T-helper 17 cell (primary cell): ENCODE measurements at places on chromosomes 3 and 15.

GRCh38 chr3:64379221-64379620 lies 154.0 kb upstream of the PRICKLE2 start:
- no peak for DNase-seq

- peak; percentile 19 for DNase-seq
These were observed 24.8 kb downstream of the TMOD2 start for GRCh38 chr15:51775967-51776816.

DNA sequence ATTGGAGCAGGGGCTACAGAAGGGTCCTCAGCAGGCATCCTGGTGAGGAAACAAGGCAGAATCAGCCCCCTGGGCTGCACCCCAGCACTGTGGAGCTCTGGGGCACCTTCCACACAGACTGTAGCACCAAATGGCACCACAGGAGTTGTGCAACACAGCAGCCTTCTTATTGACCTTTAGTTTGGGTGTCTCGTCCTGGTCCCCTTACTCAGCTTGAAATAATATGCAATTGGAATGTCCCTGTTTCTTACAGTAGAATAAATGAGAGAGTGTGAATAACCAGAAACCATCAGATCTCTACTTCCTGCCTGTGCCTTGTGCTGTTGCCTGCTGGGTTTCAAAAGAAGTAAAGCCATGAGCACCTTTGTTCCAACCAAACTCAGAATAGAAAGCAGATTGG lies 44.5 kb downstream of the RPLP1 start:
- DNase-seq = no peak

GRCh38 chr3:125214738-125215137 lies 2.2 kb upstream of the SLC12A8 start:
- DNase-seq = no peak

- DNase-seq = no peak
These were observed 1006.7 kb downstream of the ROBO1 start for GRCh38 chr3:78761126-78761525.

- no peak for DNase-seq
These were observed 158.7 kb upstream of the SLCO3A1 start for GRCh38 chr15:91694831-91695210.

GRCh38 chr3:123859177-123859576 lies 25.0 kb downstream of the MYLK start:
- no peak for DNase-seq

GRCh38 chr3:195188426-195188927 lies 82.5 kb downstream of the XXYLT1 start:
- DNase-seq = no peak

DNA sequence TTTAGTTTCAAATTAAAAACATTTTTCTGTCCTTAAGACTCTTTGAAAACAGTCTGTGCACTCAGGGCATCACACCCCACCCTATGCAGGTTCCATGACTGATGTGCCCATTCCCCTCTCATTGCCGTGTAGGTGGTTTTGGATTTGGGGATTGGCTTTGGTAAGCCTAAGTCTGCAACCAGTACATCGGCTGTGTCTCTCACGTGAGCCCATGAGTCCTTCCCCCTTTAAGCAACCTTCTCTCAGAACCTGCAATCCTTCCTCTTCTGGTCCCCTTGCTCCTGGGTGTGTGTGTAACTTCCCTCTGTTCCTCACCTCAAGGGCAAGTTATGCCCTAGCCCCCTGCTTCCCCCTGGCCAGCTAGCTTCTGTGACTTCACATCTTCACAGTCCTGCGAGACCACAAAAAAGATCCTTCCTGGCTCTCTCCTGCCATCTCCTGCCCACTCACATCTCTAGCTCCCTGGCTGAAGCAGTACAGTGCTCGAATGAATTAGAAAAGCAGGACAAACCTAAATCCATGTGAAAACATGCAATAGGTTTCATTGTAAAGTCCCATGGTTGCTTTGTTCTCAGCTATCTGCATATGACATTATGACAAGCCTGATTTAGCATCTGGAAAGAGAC lies 126.7 kb downstream of the UACA start:
- no peak for DNase-seq

- no peak for DNase-seq
These were observed 19.8 kb downstream of the IQCF6 start for GRCh38 chr3:51759203-51759602.

GRCh38 chr3:120177707-120178306 lies 83.6 kb upstream of the GSK3B start:
- no peak for DNase-seq

DNA sequence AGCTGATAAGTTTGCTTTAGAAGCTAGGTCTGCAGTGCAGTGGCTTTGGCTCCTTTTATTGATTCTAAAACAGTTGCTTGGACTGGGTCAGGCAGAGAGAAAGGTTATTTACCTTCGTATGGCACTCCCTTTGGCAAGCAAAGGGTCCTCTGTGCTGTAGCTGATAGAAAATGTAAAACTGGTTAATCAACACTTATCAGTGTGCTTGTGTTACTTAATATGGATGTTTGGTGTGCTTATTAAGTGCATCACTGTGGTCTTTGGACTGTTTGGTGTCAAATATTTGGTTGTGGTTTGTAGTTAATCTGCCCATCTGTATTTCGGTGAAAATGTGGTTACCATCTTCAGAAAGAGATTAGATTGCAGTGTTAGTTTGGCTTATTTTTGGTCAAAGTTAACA lies 16.0 kb downstream of the UBE2E2 start:
- DNase-seq = no peak

GRCh38 chr3:181052256-181052655 lies 62.7 kb upstream of the DNAJC19 start:
- DNase-seq = no peak

DNA sequence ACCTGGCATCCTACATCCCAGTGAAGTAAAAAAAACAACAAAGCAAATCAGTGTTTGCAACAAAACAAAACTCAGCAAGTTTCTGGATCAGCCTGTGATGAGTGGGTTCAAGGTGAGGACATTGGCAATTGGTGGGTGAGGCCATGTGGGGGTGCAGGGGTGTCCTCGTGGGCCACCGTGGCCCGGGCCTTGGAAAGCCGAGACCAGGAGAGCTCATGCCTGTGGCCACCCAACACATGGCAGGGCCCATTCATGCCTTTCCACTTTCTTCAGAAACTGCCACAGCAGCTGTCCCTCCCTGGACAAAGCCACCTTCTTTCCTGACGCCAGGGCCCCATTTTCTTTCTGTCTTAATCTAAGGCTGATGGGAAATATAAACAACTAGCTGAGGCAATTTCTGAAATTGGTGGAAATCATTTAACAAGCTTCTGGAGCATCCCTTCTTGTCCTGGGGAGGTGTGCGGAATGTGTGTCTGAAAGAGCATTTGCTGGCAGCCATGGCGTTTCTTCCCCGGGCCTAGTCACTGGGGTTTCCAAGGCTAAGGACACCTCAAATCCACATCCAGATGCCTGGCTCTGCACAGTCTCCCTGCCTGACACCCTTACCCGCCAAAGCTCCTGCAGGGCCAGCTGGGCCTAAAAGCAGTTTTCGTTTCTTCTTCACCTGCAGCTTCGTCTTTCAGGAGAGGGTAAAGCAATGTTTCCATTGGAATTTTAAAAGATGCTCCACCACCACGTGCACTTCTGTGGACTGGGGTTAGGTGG lies 34.1 kb upstream of the SFMBT1 start:
- no peak for DNase-seq

DNA sequence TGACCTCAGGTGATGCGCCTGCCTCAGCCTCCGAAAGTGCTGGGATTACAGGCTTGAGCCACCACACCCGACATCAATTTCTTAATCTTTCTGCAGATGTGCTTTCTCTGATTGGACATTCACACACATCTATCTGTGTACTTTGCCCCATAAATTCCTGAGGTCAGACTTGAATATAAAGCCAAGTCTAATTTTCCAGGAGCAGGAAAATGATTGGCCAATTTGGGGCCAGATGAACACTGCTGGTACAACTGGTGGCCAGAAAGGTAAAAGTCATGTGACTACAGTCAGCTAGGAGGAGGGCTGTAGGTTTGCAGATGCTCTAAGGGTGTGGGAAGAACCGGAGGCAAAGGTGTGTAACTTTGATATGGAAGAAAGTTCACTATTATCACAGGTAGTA lies 3.2 kb upstream of the RAD51 start:
- DNase-seq = no peak

- no peak for DNase-seq
These were observed 76.9 kb upstream of the DNAJC19 start for GRCh38 chr3:181066143-181067087.

DNA sequence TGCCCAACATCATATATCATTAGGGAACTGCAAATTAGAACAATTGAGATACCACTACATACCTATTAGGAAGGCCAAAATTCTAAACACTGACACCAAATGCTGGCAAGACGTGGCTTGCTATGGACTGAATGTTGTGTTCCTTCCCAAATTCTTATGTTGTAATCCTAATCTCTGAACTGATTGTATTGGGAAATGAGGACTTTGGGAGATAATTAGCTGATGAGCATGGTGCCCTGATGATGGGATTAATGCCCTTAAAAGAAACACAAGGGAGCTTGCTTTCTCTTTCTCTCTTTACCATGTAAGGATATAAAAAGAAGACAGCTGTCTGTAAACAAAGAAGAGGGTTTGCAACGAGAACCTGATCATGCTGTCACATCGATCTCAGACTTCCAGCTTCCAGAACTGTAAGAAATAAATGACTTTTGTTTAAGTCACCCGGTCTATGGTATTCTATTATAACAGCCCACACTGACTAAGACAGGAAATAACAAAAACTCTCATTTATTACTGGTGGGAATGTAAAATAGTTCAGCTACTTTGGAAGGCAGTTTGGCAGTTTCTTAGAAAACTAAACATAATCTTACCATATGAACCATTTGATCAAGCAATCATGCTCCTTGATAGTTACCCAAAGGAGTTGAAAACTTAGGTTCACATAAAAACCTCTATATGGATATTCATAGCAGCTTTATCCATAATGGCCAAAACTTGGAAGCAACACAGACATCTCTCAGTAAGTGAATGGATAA lies 458.3 kb upstream of the CBLB start:
- DNase-seq = no peak

GRCh38 chr3:43259626-43260025 lies 26.7 kb upstream of the SNRK start:
- DNase-seq = no peak

- DNase-seq = no peak
These were observed 110.5 kb upstream of the GAP43 start for GRCh38 chr3:115512565-115513415.

GRCh38 chr3:52777127-52777958 lies at the start of gene ITIH1:
Gene ITIH1, plus strand, starts transcription at chr3:52777599. Its CDS starts 17 bp downstream, at chr3:52777616.
- no peak for DNase-seq

GRCh38 chr3:81435050-81435449 lies 326.4 kb downstream of the GBE1 start:
- no peak for DNase-seq

DNA sequence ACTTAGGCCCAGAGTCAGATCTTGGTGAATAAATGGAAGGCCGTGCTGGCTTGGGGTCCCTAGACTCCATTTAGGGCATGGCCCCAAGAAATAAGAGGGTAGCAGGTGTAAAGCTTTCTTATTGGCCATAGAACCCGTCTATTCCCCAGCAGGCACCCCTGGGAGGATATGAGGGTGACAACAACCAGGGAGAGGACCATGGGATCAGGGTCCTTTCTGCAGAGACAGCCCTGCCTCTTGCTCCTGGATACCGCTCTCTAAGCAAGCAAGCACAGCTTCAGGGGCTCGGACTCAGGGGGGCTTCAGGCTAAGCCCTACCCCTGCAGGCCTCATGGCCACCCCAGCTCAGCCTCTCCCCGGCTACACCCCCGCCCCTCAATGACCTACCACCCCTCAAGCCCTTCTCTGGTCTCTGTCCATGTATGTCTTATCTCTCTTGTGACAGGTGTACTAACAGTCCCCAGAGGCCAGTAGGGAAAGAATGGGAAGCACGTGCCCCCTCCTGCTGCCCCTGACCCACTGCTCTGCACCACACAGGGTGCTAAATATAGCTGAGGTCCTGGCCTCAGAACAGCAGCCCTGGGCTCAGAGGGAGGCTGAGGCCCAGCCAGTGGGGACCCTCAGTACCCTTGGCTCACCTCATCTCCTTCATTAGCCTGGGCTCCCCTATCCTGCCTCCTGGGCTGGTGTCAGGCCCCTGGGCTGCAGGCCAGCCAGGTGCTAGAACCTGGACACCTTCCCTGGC lies 1.9 kb downstream of the XIRP1 start:
- no peak for DNase-seq

- DNase-seq = no peak
These were observed 144.5 kb downstream of the FBLN2 start for GRCh38 chr3:13693441-13693840.

DNA sequence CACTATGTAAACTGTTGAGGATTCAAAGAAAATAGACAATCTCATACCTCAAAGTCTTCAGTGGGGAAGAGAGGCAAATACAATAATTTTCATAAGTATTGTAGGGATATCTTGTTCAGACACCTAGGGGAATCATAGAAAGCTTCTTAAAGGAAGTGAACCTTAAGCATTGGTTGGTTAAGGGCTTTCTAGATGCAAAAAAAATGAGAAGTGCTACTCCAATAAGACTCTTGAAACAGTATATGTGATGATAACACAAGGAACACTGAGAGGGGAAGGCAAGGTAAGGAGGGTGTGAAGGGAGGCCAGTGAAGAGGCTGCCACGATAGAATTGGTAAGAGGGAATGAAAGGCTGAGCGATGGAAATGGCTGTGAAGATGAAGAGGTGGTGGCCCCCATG lies 104.1 kb downstream of the TPRG1 start:
- no peak for DNase-seq

DNA sequence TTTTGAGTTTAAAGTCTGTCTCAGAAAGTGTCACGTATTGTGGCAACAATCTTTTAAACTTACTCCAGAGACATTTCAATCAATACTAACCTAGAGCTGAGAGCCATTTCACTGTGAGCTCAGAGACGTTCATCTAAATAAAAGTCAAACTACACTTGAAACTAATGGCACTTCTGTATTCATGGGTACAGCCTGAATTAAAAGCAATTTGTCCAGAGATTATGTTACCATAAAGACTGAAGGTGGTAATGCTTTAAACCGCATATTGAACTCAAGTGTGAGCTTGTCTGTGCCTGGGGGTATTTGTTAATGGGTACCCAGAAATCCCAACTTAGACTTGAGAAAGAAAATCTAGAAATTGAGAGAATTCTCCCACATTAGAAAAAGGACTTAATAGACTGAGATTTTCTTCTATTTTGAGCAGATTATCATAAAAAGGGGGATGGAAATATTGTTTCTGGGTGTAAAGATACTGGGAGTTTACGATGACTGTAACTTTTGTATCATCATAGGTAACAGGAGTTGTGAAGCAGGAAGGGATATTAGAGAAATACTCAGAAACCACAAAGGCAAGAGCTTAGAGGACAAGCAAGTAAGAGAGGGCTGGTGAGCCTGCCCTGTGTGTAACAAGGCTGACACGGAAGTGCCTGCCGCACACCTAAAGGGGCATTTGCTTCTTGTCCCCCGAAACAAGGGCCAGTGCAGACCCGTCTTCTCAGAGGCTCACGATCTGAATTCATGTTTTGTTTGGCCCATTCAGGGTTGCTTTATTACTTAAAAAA lies 36.9 kb downstream of the LRIG1 start:
- DNase-seq = no peak

DNA sequence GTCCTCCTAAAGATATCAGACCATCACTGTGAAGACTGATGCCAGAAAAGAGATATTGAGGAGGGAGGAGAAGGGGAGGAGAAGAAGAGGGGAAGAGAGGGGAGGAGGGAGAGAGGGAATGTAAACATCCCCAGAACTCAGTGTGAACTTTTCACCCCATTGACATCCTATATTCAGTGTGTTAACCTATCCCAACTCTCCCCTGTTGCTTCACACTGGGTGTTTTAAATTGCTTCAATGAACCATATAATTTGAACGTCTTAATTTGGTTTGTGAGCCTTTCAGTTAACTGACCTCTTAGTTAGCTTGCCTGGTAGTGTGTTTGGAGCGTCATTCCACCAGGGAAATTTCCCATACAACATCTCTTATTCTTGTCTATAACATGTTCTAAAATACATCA lies 29.8 kb upstream of the PTPRG start:
- no peak for DNase-seq

GRCh38 chr3:188775412-188775811 lies 396.4 kb upstream of the TPRG1 start:
- no peak for DNase-seq
